ENCODE measurements at places on chromosomes 16 and 17.

DNA sequence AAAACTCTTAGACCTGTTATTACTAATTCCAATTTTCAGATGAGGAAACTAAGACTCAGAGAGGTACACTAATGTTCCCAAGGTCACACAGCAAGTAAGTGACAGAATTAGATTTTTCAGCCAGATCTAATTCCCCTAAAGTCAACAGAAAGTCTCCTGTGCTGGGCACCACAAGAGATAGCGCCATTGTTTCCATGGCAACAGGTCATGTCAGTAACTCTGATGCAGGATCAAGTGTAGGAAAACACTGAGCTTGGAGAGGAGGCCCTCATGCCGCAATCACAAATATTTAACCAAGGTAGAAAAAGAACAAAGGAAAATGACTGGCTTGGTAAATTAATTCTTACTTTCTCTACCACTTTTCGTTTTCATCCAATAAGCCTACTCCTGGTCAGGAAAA is 166.0 kb upstream of the CDH13 start:
- DNase-seq = no peak

DNA sequence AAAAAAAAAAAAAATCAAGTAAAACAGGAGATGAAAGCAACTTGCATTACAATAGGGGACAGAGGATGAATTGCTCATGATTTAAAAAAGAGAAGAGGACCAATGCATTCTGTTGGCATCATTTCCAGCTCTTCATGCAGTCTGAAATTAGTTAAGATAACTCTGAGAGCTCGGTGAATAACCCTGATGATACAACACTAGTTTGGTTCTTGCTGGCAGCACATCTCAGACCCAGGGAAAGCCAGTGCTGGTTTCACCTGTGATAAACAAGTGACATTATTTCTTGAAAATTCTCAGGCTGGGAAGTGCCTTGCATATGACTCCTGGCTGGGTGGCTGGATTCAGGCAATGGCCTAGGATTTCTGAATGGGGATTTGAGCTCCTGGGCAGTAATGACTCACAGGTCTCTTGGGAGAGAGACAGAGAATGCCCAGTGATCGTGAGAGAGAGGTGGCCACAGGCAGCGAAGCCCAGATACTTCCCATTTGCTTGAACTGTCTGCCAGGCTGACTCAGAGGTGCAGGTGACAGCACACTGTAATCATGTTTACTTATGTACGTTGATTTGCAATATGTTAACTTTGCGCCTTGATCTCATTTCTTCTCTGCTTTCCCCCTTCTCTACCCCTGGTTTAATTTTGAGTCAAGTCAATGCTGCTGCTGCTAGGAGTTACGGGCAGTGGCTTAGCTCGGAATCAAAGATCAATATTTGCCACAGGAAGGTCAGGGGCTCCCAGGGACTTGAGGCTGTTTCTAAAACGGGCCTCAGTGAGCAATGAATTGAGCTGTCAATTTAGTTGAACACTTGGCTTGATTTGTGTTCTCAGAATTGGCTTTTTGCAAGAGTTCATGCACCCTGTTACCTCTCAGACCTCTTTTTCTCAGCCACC is 27.1 kb downstream of the ARSG start:
- DNase-seq = no peak

DNA sequence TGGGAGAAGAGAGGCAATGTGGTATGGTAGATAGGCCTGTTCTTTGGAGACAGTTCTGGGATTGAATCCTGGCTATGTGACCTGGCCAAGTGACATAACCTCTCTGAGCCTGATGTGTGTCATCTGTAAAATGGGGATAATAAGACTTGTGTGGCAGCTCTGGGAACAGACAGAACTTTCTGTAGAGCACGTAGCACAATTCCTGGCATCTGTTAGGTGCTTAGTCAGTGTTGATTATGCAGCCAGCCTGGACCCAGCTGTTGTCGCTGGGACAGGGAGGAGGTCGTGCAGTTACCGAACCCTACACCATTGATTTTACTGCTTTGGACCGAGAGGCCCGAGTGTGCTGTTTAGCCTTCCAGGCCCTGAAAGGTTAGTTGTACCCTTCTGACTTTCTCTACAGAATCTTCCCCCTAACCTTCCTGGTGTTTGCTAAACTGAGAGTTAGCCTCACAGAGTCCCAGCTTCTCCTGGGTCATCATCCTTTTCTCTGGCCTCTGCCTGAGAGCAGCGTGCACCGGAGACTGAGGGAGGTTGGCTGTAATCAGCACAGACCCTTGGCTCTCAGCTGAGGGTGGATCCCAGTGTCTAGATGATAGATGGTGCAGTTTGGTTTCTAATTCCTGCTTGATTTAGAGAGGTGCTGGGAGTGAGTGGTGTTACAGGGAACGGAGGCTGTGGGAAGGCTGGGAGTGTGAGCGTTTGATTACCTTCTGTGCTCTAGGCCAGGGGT is 31.9 kb downstream of the MSI2 start:
- no peak for DNase-seq

DNA sequence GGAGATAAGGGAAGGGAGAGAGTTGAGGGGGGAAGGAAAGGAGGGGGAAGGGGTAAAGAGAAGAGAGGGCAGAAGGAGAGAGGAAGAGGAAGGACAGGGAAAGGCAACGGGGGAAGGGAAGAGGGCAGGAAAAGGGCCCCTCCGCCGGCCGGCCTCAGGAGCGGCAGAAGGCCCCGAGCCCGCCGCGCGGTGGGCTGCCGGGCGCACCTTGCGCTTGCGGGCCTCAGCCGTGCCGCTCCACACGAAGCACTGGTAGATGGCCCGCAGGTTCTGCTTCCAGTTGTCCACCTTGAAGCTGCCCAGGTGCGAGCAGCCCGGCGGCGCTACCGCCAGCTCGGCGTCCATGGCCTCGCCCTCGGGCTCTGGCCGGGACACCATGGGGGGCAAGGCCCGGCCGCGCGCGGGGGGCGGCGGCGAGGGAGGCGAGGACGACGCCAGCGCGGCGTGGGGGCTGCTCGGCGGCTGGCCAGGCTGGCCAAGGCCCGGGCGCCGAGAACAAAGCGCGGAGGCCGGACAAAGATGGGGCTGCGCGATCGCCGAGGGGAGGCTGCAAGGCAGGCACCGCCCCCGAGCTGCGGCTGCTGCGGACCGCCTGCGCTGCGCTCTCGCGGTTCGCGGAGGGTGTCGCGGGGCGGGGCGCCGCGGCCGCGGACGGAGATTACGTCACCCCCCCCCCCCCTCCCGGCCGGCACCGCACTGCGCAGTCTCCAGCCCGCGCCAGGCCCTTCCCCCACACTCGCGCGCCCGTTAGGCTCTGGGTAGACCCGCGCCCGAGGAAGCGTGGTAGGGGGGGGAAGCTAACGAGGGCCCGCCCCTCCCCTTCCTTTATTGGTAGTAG is at the start of gene USP22:
TSS of gene USP22 (minus strand) at position 554 of the 838 bp plus-strand sequence. CDS start at position 378, 176 bp downstream.
- no peak for DNase-seq

DNA sequence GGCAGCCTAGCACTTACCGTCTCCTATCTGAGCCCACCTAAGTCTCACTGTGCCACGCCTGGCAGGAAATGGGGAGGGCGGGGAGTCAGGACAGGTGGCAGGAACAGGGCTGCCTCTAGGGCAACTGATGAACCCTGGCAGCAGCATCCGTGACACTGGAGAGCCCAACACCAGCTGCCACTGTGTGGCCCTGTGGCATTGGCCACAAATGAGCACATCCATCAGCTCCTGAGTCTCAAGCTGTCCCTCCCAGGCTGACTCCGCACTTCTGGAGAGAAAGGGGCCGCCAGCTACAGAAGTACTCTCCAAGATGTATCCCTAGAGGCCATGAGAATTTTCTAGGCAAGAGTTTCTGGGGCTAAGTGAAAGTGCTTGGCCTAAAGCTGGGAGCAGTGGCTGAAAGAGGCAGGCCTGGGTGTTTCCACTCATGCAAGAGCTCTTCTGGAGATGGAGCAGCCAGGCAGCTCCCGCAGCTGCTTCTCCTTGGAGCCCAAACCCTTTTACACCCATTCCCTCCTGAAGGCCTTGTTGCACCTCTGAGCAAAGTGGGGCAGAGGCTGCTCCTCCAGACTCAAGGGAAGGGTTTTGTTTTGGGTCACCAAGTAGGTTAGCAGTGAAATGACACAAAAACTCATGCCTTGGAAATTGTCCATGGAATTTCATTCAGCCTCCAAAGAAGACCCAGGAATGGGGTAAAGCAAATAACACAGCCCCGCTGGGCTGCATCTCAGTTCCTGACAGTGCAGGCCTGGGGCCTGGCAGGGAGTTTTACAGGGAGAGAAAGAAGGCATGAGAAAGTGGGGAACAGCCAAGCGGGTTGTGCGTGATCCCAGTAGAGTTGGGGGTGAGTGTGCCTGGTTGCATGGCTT is 25.8 kb downstream of the PEMT start:
- no peak for DNase-seq

DNA sequence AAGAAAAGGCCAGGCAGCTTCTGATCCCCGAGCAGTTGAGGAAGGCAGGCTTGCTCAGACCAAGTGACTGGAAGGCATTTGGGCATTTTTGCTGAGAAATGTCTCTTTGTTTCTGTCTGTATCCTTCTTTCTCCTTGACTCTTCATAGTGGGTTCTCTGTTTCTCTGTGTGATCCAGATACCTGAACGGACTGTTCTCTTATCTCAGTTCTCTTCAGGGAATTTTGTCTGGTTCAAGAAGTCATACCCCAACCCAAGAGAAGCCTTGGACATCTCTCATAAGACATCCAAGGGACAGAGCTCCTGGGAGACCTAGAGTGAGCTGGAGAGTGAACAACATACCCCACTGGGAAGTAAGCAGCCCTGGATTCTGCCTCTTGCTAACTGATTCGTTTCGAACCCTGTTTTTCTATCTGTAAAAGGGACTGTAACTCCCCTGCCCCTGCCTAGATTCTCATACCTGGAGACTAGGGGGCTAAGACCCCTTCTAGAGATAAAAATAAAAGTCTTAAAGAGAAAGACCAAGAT is 541 bp downstream of the CCL3 start:
- DNase-seq = no peak

GRCh38 chr16:1998852-1999801 is 9.4 kb downstream of the SYNGR3 start:
- DNase-seq = no peak

DNA sequence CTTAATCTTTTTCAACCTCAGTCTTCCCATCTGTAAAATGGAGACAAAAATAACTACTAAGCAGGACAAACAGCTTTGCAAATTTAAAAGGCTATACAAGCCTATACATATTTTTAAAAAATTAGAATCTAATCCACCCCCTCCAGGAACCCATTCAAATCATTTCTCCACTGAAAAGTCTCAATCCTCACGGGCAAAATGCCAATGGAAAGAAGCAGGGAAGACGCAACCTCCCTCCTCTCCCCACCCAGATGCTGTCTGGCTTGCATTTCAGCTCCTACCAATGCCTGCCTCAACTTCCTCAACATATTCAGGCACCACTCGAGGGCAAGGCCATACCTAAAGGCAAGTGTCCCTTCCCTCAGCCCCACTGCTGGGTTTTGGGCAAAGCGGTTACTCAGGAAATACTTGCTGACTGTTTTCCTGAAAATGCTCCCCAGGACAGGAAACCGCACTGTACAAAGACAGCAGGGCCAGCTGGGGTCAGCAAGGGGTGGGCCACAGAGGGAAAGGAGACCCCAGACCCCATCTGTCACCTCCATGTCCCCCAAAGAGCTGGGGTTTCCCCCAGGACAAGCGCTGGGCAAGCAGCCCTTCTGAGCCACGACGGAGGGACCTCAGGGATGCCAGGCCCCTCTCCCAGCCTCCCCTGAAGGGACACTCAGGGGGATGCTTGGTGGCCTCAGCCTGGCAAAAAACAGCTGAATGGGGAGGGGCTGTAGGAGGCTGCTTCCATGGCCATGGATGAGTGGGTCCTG is 47.7 kb upstream of the DOC2B start:
- no peak for DNase-seq

DNA sequence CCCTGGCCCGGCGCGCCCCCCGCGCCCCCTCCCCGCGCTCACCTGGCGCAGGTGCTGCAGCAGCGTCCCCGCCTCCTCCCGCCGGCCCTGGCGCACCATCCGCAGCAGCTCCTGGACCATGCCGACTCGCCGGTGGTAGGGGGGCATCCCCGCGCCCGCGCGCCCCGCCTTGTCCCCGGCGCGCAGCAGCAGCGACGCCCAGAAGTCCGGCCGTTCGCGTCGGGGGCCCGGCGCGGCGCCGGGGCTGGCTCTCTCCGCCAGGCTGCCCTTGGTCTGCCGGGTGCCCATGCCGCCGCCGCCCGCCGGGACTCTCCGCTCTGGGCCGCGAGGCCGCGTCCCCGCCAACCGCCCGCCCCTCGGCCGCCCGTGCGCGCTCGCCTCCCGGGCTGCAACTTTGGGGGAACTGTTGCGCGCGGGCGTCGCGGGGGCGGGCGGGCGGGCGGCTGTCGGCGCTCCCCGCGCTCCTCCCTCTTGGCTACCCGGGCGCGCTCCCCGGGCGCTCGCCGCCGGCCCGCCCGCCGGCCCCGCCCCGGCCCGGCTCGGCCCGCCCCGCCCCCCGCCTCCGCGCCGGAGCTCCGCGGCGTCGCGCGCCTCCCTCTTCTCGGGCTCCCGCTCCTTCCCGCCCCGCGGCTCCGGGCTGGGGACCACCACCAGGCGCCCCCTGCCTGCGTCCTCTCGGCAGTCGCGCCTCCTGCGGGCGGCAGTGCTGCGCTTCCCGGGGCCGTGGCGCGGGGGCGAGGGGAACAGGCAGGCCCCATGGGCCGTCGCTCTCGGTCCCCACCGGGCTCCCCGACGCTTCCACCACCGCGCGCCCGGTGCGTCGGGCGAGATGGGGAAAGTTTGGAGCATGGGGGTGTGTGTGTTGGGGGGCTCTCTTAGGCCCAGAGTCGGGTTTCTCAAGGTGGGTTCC is at the start of gene LRRC75A:
TSS of gene LRRC75A (minus strand) at position 491 of the 910 bp plus-strand sequence. CDS start at position 288, 203 bp downstream.
- peak; percentile 20 for DNase-seq

GRCh38 chr16:65106757-65107156 is 15.1 kb downstream of the CDH11 start:
- DNase-seq = peak; percentile 68

DNA sequence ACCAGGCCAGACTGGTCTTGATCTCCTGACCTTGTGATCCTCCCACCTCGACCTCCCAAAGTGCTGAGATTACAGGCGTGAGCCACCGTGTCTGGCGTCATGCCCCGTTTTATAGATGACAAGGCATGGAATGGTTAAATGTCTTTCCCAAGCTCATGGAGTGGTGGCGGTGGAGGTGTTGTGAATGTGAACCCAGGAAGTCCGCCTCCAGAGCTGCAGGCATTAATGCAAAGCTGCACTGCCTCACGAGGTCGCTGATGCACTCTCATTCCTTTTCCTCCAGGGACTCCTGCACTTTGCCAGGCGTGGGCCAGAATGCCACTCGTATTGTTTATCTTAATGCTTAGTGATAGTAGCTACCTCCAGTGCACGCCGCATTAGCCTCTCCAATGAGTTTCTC is 149.6 kb downstream of the WWOX start:
- DNase-seq = no peak
